ENCODE measurements at places on chromosomes 1 and 21.

DNA sequence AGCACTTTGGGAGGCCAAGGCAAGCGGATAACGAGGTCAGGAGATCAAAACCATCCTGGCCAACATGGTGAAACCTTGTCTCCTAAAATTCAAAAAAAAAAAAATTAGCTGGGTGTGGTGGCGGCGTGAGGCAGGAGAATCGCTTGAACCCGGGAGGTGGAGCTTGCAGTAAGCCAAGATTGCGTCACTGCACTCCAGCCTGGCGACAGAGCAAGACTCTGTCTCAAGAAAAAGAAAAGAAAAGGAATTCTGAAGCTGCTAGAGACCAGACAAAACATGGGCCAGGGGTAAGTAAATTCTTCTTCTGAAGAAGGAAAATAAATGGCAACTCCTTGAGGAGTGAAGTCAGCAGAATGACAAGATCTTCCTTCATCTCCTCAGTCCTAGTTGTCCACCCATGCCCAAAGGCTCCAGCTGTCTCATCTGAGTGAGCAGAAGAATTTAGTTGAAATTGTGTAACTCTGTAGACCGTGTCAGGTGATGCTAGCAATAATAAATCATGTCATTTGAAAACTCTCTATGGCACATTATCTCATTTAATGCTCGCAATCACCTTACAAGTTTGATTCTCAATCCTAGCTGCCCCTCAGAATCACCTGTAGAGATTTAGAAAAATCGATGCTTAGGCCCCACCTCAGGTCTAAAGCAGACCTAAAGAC, 14.3 kb downstream of the PDZK1 start:
- no peak for DNase-seq
- H3K27ac ChIP-seq: no peak overlapping the region
- H3K27me3 ChIP-seq: no peaks in the 10 kb centered on the region
- peaks cover 23% of the 10 kb centered on the region for H3K4me1 ChIP-seq
- no peak overlapping the region for H3K4me3 ChIP-seq

GRCh38 chr1:171802207-171802606, 20.7 kb downstream of the METTL13 start:
- no peak for DNase-seq
- H3K4me1 ChIP-seq: peaks cover 3% of the 10 kb centered on the region
- H3K4me3 ChIP-seq: no peak overlapping the region

DNA sequence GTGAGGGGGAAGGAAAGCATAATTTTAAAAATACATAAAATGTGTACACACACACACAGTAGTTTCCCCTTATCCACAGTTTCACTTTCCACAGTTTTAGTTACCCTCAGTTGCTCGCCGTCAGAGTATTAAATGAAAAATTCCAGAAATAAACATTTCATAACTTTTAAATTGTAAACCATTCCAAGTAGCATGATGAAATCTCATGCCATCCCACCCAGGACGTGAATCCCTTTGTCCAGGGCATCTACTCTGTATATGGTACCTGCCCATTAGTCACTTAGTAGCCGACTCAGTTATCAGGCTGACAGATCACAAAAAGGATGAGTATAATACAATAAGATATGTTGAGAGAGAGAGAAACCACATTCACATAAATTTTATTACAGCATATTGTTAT, 36.2 kb downstream of the EPS15 start:
- no peak overlapping the region for H3K4me3 ChIP-seq
- H3K36me3 ChIP-seq: peaks cover 26% of the 10 kb centered on the region
- H3K4me1 ChIP-seq: peaks cover 14% of the 10 kb centered on the region
- DNase-seq: no peak

DNA sequence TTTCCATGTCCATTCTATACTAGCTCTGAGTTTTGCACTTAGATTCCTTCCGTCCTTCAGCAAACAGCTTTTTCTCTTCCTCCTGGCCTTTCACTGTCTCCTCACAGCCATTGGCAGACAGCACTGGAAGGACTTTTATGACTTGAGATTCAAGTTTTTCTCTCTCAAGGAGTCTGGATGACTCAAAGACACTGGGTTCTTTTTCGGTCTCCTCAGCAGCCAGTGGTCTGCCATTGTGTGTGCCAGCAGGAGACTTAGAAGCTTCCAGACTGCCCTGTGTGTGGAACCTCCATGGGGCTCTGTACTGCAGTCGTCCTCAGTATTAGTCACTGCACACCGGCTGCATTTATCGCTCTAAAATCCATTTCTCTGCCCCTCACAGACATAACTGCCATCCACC, 30.5 kb downstream of the NTNG1 start:
- no peaks in the 10 kb centered on the region for H3K4me1 ChIP-seq
- no peak for DNase-seq
- H3K27ac ChIP-seq: no peak overlapping the region
- H3K36me3 ChIP-seq: no peaks in the 10 kb centered on the region
- H3K27me3 ChIP-seq: peaks cover 1% of the 10 kb centered on the region

DNA sequence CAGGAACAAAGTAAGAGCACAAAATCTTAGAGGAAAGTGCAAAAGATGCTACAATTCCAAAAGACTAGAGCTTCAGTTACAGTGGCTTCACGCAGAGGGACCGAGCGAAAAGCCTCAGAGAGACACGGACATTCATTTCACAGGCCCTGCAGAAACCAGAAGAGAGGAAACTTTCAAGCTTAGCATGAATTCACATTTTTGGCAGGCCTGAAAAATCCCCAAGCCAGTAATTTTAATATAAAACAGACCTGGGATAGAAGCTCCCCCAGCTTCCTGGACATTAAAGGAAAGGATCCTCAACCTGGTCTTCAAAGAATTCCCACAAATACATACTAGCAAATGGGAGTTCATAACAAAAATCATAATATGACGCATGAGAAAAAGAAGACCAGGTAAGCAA, 66.2 kb downstream of the HSF2BP start:
- no peaks in the 10 kb centered on the region for H3K36me3 ChIP-seq
- no peak for DNase-seq
- no peaks in the 10 kb centered on the region for H3K4me1 ChIP-seq
- no peaks in the 10 kb centered on the region for H3K27me3 ChIP-seq
- no peak overlapping the region for H3K4me3 ChIP-seq

DNA sequence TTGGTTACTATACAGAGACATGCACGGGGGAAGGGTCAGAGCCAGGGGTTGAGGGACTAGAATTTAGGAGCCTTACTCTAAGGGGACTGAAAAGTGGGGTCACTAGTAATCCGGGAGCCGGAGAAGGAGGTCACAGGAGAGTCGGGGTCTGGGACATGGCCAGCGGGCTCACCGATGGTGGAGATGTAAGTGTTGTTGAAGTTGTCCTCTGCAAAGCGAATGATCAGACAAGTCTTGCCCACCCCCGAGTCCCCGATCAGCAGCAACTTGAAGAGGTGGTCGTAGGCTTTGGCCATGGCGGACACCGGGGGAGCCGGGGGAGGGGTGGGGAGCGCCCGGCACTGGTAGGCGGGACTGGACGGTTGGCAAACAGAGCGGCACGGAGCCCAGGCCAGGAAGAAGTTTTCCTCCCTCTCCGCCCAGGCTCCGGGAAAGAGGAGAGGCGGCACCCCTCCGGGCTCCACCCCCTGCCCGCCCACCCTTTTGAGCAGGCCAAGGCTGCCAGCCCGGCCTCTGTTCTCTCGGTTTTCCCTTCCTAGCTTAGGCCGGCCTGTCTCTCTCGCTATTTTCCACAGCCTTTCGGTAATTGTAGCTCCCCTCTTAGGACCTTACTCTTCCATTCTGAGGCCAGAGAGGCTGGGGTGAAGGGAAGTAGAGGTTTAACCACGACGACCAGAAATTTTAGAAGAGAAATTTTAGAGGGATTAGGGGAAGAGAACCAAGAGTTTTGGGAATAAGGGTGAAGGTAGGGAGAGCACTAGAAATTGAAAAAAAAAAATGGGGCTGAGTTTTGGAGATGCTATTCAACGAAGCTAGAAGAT, at the start of gene RAB13:
RAB13 (minus strand) TSS at position 399 of the 821 bp plus-strand sequence; CDS start at position 296, 103 bp downstream.
- peaks cover 5% of the 10 kb centered on the region for H3K27me3 ChIP-seq
- H3K4me3 ChIP-seq: peak within 1 kb of the TSS; percentile 43
- no peak for DNase-seq
- peaks cover 31% of the 10 kb centered on the region for H3K4me1 ChIP-seq

- H3K4me1 ChIP-seq: peaks cover 9% of the 10 kb centered on the region
- no peak overlapping the region for H3K27ac ChIP-seq
- no peak overlapping the region for H3K4me3 ChIP-seq
- H3K27me3 ChIP-seq: peaks cover 10% of the 10 kb centered on the region
These were observed 28.2 kb downstream of the LAMC2 start for GRCh38 chr1:183214021-183214970.

DNA sequence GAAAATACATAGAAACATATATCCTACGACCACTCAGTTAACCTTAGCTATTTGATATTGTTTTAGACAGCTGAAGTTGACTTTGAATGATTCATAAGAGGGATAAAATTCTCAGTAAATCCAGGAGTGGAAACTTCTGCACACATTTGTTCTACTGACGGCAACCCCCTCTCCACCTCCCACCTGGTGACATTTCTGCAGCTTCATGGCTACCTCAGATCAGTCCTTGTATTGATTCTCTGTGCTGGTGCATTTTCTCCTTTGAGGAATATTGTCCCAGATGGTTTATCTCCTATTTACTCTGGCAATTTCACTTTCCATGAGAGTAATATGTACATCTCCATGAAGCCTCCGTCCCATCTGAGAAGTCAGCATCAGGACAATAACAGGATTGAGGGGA, 57.7 kb upstream of the COA6 start:
- no peak overlapping the region for H3K27ac ChIP-seq
- H3K27me3 ChIP-seq: peaks cover 37% of the 10 kb centered on the region
- no peak overlapping the region for H3K4me3 ChIP-seq
- peak; percentile 29 for DNase-seq
- H3K36me3 ChIP-seq: no peaks in the 10 kb centered on the region
- peaks cover 22% of the 10 kb centered on the region for H3K4me1 ChIP-seq

- H3K4me1 ChIP-seq: no peaks in the 10 kb centered on the region
- H3K36me3 ChIP-seq: no peaks in the 10 kb centered on the region
- no peak for DNase-seq
- H3K27me3 ChIP-seq: peaks cover 12% of the 10 kb centered on the region
These were observed 25.7 kb upstream of the BACE2 start for GRCh38 chr21:41142051-41142795.

DNA sequence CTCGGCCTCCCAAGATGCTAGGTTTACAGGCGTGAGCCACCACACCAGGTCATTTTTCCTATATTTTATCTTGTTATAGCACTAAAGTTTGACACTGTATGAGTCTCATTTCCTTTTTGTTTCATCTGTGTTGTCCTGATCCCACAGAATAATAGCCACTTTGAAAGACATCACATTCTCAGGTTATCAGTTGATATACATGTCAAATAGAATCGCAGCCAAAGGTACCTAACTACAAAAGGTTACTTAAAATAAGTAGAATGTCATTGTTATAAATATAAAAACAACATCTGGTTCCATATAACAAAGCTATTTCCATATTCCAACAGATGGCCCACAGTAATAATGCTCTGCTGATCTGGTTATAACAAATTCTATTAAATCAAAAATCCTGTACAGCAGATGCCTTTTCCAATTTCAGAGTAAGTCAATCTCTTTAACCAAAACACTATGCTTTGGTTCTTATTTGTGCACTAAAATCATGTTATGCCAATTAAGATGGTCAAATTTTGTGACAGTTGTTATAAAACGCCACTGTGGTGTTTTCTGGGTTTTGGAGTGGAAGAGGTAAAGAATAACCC, 6.0 kb downstream of the FOXJ3 start:
- H3K27me3 ChIP-seq: no peaks in the 10 kb centered on the region
- H3K36me3 ChIP-seq: peaks cover 3% of the 10 kb centered on the region
- no peak for DNase-seq
- no peak overlapping the region for H3K27ac ChIP-seq
- peaks cover 75% of the 10 kb centered on the region for H3K4me1 ChIP-seq

GRCh38 chr1:88741413-88741812, 57.3 kb downstream of the PKN2 start:
- peaks cover 25% of the 10 kb centered on the region for H3K36me3 ChIP-seq
- DNase-seq: no peak
- no peak overlapping the region for H3K27ac ChIP-seq
- no peaks in the 10 kb centered on the region for H3K27me3 ChIP-seq

DNA sequence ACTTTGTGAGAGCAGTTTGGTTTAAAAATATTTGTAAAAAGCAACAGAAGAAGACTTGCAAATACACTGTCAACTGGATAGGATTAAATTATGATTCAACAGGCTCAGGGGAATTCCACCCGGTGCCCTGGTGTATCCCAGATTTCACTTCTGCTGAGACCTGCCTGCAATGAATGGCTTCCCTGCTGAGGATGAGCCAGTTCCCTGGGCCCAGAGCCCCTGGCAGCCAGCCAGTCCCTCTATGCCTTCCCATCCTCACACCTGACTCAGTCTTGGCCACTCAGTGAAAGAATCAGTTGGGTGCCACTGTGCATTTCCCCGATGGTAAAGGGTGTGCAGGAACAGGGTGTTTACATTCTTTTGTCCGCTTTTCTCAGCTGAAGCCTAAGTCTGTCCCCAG, 64.4 kb downstream of the KCTD3 start:
- H3K4me1 ChIP-seq: no peaks in the 10 kb centered on the region
- H3K36me3 ChIP-seq: no peaks in the 10 kb centered on the region
- no peak overlapping the region for H3K27ac ChIP-seq
- no peak for DNase-seq
- no peaks in the 10 kb centered on the region for H3K27me3 ChIP-seq

GRCh38 chr1:154567386-154568156, at the start of gene CHRNB2:
Gene CHRNB2 (plus strand): TSS chr1:154567778. CDS start chr1:154568045, 267 bp downstream.
- H3K36me3 ChIP-seq: no peaks in the 10 kb centered on the region
- peak within 1 kb of the TSS; percentile 36 for H3K4me3 ChIP-seq
- DNase-seq: peak; percentile 77
- H3K27ac ChIP-seq: no peak within 1 kb of the TSS

DNA sequence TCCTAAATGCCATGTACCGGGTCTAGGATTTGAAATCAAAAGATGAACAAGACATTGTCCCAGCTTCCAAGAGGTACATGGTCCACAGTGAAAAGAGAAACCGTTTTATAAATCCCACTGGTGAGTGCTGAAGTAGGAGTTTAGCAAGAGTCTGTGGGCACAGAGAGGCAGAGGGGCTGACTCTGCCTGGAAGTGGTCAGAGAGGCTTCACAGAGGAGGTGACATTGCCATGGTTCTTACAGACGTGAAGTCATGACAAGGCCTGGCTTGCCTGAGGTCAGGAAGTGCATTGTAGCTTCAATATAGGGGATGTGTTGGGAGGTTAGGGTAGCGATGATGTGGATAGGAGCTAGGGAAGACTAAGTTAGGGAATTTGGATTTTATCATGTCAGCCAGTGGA, 28.4 kb downstream of the MAPKAPK2 start:
- H3K4me1 ChIP-seq: peaks cover 88% of the 10 kb centered on the region
- H3K36me3 ChIP-seq: no peaks in the 10 kb centered on the region
- H3K27ac ChIP-seq: peak overlapping the region; percentile 21
- H3K4me3 ChIP-seq: no peak overlapping the region
- peak; percentile 54 for DNase-seq

GRCh38 chr1:162065016-162065415, 4.5 kb upstream of the NOS1AP start:
- no peak overlapping the region for H3K27ac ChIP-seq
- H3K4me1 ChIP-seq: peaks cover 4% of the 10 kb centered on the region

DNA sequence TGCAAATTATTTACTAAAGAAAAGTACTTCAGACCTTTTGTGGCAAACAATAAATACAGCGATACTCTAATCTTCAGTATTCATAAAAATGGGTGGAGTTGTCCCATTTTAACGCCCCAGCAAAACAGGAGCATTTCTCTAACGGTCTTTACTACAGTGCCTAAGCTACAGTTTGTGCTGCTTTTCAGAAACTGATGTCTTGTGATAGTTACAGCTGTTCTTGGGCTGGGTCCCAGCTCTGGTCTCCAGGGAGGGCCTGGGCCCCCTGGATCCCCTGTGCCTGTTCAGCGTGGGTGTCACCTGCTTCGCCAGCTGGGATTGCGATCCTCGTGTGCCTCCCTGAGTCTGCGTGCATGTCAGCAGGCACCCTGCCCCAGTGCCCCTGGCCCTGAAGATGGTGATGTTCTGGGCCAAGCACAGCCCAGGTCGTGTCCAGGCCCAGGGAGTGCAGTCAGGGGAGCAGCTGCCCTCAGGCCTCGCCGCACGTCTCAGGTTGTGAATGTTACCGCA, 64.0 kb upstream of the DIP2A start:
- H3K4me3 ChIP-seq: no peak overlapping the region
- DNase-seq: no peak
- H3K27ac ChIP-seq: no peak overlapping the region
- no peaks in the 10 kb centered on the region for H3K27me3 ChIP-seq
- H3K36me3 ChIP-seq: peaks cover 38% of the 10 kb centered on the region

Measured in activated CD4-positive, alpha-beta memory T cell treated with anti-CD3 and anti-CD28 coated beads for 36 hours (primary cell).